Lung (tissue), 17 donors: ENCODE measurements at places on chromosomes 6 and 20. TPM values are rescaled to one million over a fixed set of nuclear protein-coding genes. Genes with fewer than 3 reads are reported as not detected.

DNA sequence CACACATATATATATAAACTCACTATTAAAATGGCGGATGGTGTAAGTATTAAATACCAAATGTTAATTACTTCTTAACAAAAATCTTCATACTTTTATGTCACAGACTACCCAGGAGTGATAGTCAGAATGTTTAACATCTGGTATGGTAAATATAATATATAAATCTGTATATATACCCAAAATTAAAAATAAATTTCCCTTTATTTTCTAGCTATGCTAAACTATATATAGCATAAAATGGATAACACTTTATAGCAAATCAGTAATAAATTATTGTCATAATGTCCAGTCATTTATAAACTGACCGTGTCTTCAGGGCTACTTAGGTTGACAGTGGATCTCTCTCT lies 37.1 kb downstream of the GSTA2 start:
- no peaks in the 10 kb centered on the region for H3K36me3 ChIP-seq
- H3K27ac ChIP-seq = no peak overlapping the region
- no peak overlapping the region for H3K4me3 ChIP-seq
- H3K27me3 ChIP-seq = no peaks in the 10 kb centered on the region
- no peak for DNase-seq
- no peaks in the 10 kb centered on the region for H3K4me1 ChIP-seq

DNA sequence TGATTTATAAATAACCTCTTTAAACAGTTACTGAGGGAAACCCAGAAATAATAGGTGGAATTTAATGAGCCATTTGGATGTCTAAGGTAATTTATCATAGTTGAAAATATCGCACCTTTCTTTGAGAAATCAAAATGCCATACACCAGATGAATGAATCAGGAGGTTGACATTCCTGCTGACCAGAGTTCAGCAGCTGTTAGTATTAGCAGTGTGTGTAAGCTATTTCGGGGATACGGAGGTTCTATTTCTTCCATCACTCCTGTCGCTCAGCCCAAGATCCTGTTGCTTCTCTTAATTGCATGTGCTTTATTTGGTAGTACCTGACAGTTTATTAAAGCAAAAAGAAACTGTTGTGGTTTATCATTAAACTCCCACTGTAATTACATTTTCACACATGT lies 67.1 kb downstream of the HDGFL1 start:
- no peak overlapping the region for H3K27ac ChIP-seq
- no peaks in the 10 kb centered on the region for H3K27me3 ChIP-seq
- H3K4me1 ChIP-seq = peaks cover 6% of the 10 kb centered on the region
- H3K36me3 ChIP-seq = no peaks in the 10 kb centered on the region

DNA sequence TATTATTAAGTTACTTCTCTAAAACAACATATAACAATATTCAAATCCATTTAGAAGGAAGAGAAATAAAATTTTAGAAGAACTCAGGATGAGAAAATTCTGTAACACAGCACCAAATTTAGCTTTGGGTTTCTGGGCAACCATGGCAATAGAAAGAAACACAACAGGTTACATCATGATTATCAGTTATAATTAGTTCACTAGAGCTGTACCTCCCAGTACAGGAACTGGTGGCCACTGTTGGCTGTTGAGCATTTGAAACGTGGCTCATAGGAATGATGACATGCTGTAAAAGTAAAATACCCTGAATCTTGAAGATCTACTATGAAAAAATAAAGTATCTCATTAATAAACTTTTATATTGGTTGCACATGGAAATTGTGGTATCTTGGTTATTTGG lies 23.7 kb upstream of the MAP3K4 start:
- H3K27ac ChIP-seq = no peak overlapping the region
- no peaks in the 10 kb centered on the region for H3K36me3 ChIP-seq
- H3K4me1 ChIP-seq = peaks cover 1% of the 10 kb centered on the region
- H3K27me3 ChIP-seq = no peaks in the 10 kb centered on the region

- H3K27ac ChIP-seq = no peak overlapping the region
- H3K4me1 ChIP-seq = no peaks in the 10 kb centered on the region
- H3K36me3 ChIP-seq = no peaks in the 10 kb centered on the region
- no peak overlapping the region for H3K4me3 ChIP-seq
These were observed 80.0 kb upstream of the TNFAIP3 start for GRCh38 chr6:137787016-137787415.

- no peak overlapping the region for H3K4me3 ChIP-seq
- no peaks in the 10 kb centered on the region for H3K36me3 ChIP-seq
- H3K27me3 ChIP-seq = no peaks in the 10 kb centered on the region
- no peak for DNase-seq
- H3K27ac ChIP-seq = no peak overlapping the region
- H3K4me1 ChIP-seq = no peaks in the 10 kb centered on the region
These were observed 90.6 kb downstream of the SCP2D1 start for GRCh38 chr20:18904192-18904591.

BLTP3A gene
- total RNA-seq = 13.3 TPM

GRCh38 chr6:93496548-93496947 lies 77.2 kb upstream of the EPHA7 start:
- no peak overlapping the region for H3K27ac ChIP-seq
- DNase-seq = peak; percentile 7
- H3K36me3 ChIP-seq = no peaks in the 10 kb centered on the region

- H3K27me3 ChIP-seq = no peaks in the 10 kb centered on the region
- H3K27ac ChIP-seq = no peak overlapping the region
- H3K36me3 ChIP-seq = no peaks in the 10 kb centered on the region
These were observed 154.1 kb downstream of the FOXA2 start for GRCh38 chr20:22430154-22430745.

KIF25 gene
- 0.46 TPM for total RNA-seq

TSBP1 gene
- not detected for total RNA-seq

DNA sequence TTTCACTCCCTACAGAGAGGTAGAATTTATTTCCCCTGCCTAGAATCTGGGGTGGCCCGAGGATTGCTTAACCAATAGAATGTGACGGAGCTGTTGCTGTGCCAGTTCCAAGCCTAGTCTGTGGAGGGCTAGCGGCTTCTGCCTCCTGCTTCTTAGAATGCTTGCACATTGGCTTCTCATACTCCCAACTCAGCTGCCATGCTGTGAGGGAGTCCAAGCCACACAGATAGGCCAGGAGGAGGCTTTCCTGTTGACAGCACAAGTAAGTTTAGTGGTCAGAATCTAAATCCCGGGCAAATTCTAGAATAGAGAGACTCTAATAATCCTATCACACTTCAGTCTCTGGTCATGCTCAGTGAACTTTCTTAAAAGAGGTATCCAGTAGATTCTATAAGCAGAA lies 57.5 kb upstream of the SNRPB2 start:
- H3K4me3 ChIP-seq = no peak overlapping the region
- no peak overlapping the region for H3K27ac ChIP-seq
- DNase-seq = no peak
- no peaks in the 10 kb centered on the region for H3K4me1 ChIP-seq
- no peaks in the 10 kb centered on the region for H3K36me3 ChIP-seq

- H3K36me3 ChIP-seq = peaks cover 11% of the 10 kb centered on the region
- H3K4me3 ChIP-seq = peak within 1 kb of the TSS; percentile 95
- H3K27me3 ChIP-seq = no peaks in the 10 kb centered on the region
- peak within 1 kb of the TSS; percentile 98 for H3K27ac ChIP-seq
These were observed at the start of gene NDUFAF4 for GRCh38 chr6:96897396-96898240. TSS of gene NDUFAF4 (minus strand) at chr6:96897891. CDS start at chr6:96897801, 90 bp downstream.

DNA sequence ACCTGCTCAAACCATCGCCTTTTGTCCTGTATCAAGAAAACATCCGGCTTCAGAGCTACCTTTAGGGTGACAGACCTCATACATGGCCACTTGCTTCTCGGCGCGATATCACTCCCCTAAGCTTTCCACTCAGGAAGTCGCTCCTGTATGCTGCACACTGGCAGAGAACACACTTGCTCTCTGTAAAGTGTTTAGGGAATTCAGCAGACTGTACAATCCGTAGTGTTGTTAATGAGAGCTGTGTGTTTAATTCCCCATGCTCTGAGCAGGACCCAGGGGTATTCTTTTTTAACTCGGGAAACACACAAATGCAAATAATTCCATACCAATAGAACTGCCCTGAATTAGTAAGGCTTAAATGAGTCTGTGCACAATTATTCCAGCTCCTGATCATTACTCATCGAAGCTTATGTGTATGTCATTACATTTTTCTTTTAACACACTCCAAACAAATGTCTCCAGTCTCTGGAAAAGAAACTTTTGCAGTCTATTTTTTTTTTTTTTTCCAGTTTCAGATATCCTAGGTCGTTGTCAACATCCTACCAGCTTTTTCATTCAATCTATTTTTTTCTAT lies 338.7 kb upstream of the ARID1B start:
- H3K4me3 ChIP-seq = no peak overlapping the region
- peaks cover 9% of the 10 kb centered on the region for H3K4me1 ChIP-seq
- no peaks in the 10 kb centered on the region for H3K36me3 ChIP-seq
- no peaks in the 10 kb centered on the region for H3K27me3 ChIP-seq

CPNE5 gene
- total RNA-seq = 5.2 TPM

- DNase-seq = peak; percentile 93
- no peaks in the 10 kb centered on the region for H3K27me3 ChIP-seq
- H3K4me1 ChIP-seq = peaks cover 49% of the 10 kb centered on the region
- peaks cover 2% of the 10 kb centered on the region for H3K36me3 ChIP-seq
- no peak overlapping the region for H3K4me3 ChIP-seq
- H3K27ac ChIP-seq = no peak overlapping the region
These were observed 103.2 kb downstream of the ARMC2 start for GRCh38 chr6:108951351-108951953.

CCM2L gene
- total RNA-seq = 12.5 TPM

- DNase-seq = no peak
- no peak overlapping the region for H3K4me3 ChIP-seq
- no peaks in the 10 kb centered on the region for H3K36me3 ChIP-seq
These were observed 16.2 kb upstream of the C6orf118 start for GRCh38 chr6:165325609-165326008.

DNA sequence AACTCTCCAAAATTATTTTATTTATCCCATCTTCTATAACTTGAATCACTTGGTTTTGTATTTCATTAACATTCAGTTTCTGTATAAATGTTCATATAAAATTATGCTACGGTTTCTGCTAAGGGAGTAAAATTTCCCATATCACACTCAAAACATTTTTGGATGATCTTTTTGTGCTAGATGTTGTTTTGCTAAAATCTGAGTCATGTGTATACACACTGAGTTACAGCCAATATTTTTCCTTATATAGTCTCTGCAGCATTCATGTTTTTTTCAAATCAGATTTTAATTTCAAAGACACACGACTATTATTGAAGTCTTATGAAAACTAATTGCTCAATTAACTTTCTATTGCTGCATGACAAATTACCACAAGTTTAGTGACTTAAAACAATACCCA lies 54.3 kb upstream of the SLC2A12 start:
- no peak overlapping the region for H3K4me3 ChIP-seq
- H3K27me3 ChIP-seq = no peaks in the 10 kb centered on the region
- no peaks in the 10 kb centered on the region for H3K36me3 ChIP-seq
- DNase-seq = no peak
- H3K27ac ChIP-seq = no peak overlapping the region

GRCh38 chr6:45483501-45483900 lies 105.8 kb upstream of the SUPT3H start:
- DNase-seq = no peak
- H3K27ac ChIP-seq = no peak overlapping the region
- H3K27me3 ChIP-seq = no peaks in the 10 kb centered on the region
- H3K4me1 ChIP-seq = peaks cover 17% of the 10 kb centered on the region
- H3K4me3 ChIP-seq = no peak overlapping the region

PRSS35 gene
- total RNA-seq = 0.46 TPM

DNA sequence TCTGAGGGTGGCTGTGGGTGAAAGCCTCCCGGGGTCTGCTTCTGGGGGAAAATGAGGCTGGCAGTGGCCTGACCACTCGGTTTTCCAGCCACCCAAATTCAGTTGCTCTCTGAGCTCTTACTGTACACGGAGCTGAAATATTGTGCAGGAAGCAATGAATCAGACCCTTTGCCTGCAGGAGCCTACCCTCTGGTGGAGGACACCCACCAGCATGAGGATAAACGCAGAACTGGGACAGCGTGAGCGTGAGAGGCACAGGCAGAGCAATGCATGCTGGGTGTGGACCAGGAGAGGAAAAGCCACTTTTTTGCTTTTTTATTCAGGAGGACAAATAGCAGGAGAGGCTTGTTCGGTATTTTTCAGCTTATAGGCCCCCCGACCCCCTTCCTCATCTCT lies 298.0 kb downstream of the QKI start:
- H3K27ac ChIP-seq = peak overlapping the region; percentile 63
- peaks cover 19% of the 10 kb centered on the region for H3K4me1 ChIP-seq
- no peaks in the 10 kb centered on the region for H3K27me3 ChIP-seq
- DNase-seq = no peak
- no peak overlapping the region for H3K4me3 ChIP-seq

TMEM151B gene
- total RNA-seq = 0.21 TPM

DNA sequence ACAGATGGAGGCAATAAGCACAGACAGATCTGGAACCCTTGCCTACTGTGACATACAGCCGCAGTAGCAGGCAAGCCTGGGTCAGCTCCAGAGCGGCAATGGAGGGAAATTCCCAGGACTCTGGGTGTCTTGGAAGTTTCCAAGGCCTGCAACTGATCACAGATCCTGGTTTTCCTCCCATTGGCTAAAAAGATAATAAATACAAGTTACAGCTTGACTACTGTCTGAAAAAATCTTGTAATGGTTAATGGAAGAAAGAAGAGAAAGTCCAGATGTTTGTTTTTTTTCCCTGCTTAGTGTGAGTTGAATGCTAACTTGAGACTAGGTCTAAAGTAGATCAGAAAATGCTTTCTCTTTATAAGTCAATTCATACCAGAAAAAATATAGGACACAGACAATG lies 307.6 kb downstream of the ALDH8A1 start:
- no peak overlapping the region for H3K4me3 ChIP-seq
- no peaks in the 10 kb centered on the region for H3K27me3 ChIP-seq
- H3K36me3 ChIP-seq = no peaks in the 10 kb centered on the region
- H3K4me1 ChIP-seq = no peaks in the 10 kb centered on the region

- DNase-seq = no peak
- H3K27me3 ChIP-seq = no peaks in the 10 kb centered on the region
- no peaks in the 10 kb centered on the region for H3K36me3 ChIP-seq
- no peak overlapping the region for H3K4me3 ChIP-seq
- H3K27ac ChIP-seq = no peak overlapping the region
These were observed 306.7 kb upstream of the SASH1 start for GRCh38 chr6:148035806-148036390.

- DNase-seq = no peak
- H3K27me3 ChIP-seq = no peaks in the 10 kb centered on the region
- no peaks in the 10 kb centered on the region for H3K4me1 ChIP-seq
- H3K27ac ChIP-seq = no peak overlapping the region
- H3K4me3 ChIP-seq = no peak overlapping the region
These were observed 75.9 kb downstream of the GNAS-AS1 start for GRCh38 chr20:58774667-58775263.

GRCh38 chr20:35600993-35601973 lies 14.3 kb upstream of the SPAG4 start:
- peaks cover 22% of the 10 kb centered on the region for H3K27me3 ChIP-seq
- no peaks in the 10 kb centered on the region for H3K4me1 ChIP-seq
- peak; percentile 82 for DNase-seq
- H3K36me3 ChIP-seq = no peaks in the 10 kb centered on the region
- H3K4me3 ChIP-seq = peak overlapping the region; percentile 11

TSHZ2 gene
- 8.8 TPM for total RNA-seq

- H3K4me3 ChIP-seq = no peak overlapping the region
- H3K27ac ChIP-seq = no peak overlapping the region
- no peak for DNase-seq
These were observed 1.4 kb upstream of the BPIFB2 start for GRCh38 chr20:33005908-33006775.

- no peaks in the 10 kb centered on the region for H3K27me3 ChIP-seq
- no peaks in the 10 kb centered on the region for H3K36me3 ChIP-seq
- H3K27ac ChIP-seq = no peak overlapping the region
- no peak for DNase-seq
- no peaks in the 10 kb centered on the region for H3K4me1 ChIP-seq
These were observed 37.2 kb upstream of the PLCB1 start for GRCh38 chr20:8094850-8095249.
